ENCODE measurements at places on chromosomes 1 and 21. TPM values are rescaled to one million over a fixed set of nuclear protein-coding genes. Genes with fewer than 3 reads are reported as not detected.
A peak's percentile ranks its signal among the peaks of the same experiment; 100 is the strongest.

GRCh38 chr1:234746798-234747196 is 136.8 kb upstream of the IRF2BP2 start:
- DNase-seq = peak; percentile 94

DNA sequence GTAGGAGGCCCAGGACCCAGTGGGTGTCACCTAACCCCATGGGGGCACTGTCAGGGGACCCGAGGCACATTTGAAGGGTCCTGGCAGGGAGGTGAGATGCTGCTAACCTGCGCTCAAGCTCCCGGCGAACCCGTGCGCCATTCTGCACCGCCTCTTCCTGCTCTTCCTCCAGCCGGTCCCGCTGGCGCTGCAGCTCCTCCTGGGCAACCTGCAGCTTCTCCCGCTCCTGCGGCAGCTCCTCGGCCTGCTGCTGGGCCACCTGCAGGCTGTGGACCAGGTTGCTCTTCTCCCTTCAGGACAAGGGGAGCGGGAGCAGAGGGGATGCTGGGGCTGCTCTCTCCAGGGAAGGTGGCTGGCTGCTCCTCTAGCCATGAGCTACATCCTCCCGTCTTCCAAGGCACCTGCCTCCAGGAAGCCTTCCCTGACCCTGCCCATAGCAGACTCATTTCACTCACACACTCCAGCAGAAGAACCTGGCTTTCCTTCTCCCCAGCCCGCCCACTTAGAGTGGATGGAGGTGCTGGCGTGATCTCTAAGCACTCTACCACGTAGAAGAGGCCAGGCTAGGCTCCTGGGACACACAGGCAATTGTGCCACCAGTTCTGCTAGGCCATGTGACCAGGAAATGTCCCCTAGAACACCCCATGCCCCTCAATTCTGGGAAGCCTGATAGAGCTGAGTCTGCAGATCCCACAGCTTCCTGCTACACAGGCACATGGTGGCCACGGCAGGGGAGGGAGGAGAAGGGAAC is 15.2 kb upstream of the NBPF1 start:
- DNase-seq = peak; percentile 32

GRCh38 chr1:37814252-37814651 is 6.2 kb upstream of the YRDC start:
- no peak for DNase-seq

- no peak for DNase-seq
These were observed 1.5 kb downstream of the RAP1A start for GRCh38 chr1:111621050-111621449.

GRCh38 chr21:42356650-42357049 is 5.9 kb upstream of the TFF2 start:
- no peak for DNase-seq

GRCh38 chr1:24540051-24540905 is 15.6 kb upstream of the NCMAP start:
- DNase-seq = no peak

DNA sequence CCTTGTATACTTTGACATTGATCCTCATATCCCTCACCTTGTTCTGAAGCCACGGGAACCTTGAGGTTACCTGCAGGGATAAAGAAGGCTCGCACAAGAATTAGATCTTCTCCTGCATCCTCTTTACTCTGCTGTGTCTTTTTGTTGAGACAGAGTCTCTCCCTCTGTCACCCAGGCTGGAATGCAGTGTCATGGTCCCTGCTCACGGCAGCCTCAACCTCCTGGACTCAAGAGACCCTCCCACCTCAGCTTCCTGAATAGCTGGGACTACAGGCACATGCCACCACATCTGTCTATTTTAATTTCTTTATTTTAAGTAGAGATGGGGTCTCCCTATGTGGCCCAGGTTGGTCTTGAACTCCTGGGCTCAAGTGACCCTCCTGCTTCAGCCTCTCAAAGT is 134.7 kb downstream of the PTPRC start:
- no peak for DNase-seq

GRCh38 chr1:186239171-186239570 is 135.9 kb downstream of the TPR start:
- DNase-seq = no peak

Gene PODN
- not detected for total RNA-seq

Gene PM20D1
- not detected for total RNA-seq

Gene HDAC1
- 131 TPM for total RNA-seq

All from PC-9 (cell line).